Stimulated activated CD4-positive, alpha-beta T cell treated with anti-CD3 and anti-CD28 coated beads, TNF-alpha, amount 100 ng/mL, for 4 hours (primary cell): ENCODE measurements at places on chromosomes 7 and 10.

DNA sequence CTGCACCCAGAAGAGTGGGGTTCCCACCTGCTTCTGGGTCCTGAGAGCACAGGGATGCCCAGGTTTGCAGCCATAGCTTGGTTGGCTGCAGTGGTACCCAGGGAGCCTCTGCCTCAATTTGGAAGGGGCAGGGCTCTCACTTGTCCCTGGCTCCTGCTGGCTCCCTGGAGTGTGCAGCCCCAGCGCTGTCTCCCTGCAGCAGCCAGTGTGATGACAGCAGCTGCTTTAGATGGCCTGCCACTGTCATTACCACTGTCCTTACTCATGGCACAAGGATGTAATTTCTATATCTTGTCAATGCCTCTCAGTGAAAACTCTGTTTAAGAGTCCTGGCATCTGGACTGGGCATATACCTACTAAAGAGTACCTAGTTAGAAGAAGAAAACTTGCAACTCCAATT is 250.9 kb downstream of the KIF20B start:
- DNase-seq, result no peak

DNA sequence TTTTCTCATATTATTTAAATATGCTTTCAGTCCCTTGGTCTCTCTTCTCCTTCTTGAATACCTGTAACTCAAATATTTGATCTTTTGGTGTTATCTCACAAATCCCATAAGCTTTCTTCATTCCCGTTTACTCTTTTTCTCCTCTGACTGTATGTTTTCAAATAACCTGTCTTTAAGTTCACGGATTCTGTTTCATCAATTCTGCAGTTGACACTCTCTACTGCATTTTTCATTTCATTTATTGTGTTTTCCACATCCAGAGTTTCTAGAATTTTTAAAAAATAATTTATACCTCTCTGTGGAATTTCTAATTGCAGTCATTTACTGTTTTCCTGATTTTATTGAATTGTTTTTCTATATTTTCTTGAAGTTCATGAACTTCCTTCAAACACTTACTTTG is 298.4 kb downstream of the PTPRN2 start:
- DNase-seq, result no peak

- no peak for DNase-seq
These were observed 272.7 kb downstream of the RPS24 start for GRCh38 chr10:78306358-78306757.

GRCh38 chr10:36681751-36682632 is 443.4 kb upstream of the ANKRD30A start:
- DNase-seq, result no peak

DNA sequence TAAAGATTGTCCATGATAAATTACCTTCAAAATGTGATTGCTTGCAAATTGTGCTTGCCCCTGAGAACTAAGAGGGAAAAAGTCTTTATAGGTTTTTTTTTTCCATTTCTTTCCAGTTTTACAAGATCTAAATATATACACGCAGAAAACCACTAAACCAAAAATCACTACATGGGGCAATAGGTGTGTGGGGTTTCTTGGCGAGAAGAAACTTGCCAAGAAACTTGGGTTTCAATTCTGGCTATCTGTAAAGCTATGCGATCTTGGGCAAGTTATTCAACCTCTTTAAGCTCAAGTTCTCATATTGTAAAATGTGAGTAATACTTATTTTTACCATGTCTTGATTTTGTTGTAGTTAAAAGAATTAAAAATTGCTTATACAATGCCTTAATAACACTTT is 17.0 kb downstream of the CUBN start:
- no peak for DNase-seq

GRCh38 chr10:73810358-73810734 is 1.1 kb downstream of the NDST2 start:
- DNase-seq, result no peak

GRCh38 chr7:40162516-40162915 is 27.7 kb downstream of the SUGCT start:
- no peak for DNase-seq

- peak; percentile 95 for DNase-seq
These were observed 29.7 kb downstream of the OAT start for GRCh38 chr10:124388823-124389612.

DNA sequence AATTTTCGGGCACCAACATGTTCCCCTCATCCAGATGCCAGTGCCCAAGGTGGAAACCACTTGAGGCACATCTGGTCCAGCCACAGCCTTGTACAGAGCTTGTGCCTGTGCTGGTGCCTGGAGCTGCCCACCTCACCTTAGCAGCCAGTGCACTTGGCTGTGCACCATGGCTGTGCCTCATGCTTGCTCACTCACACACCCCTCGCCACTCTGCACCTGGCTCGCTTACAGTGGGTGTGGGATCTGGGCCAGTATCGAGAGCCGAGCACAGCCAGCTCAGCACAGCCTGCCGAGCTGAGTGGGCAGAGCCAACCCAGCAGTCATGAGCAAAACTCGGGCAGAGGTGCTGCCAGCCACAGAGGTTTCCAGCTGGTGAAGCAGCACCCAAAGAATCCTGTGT is 139.9 kb upstream of the NUPR2 start:
- no peak for DNase-seq

GRCh38 chr7:150879345-150879744 is 27.0 kb downstream of the AOC1 start:
- no peak for DNase-seq

- no peak for DNase-seq
These were observed 147.2 kb upstream of the ADO start for GRCh38 chr10:62657244-62657835.

DNA sequence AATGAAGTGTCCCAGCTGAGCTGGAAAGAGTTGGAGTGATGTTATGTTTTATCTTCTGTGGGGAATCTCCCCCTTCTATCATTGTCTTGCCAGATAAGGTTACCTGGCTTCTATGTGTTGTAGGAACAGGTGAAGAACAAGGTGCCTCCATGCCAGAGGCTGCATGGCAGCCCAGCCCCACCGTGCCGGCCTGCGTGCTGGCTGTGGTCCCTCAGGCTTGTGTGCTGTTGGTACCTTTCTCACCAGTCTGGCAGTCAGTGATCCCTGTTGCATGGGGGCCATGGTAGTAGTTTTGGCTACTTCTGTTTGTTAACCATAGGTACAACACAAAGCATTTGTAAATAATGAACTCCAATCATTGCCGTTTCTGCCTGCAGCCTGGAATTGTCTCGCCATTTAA is 37.9 kb downstream of the CCM2 start:
- no peak for DNase-seq

- no peak for DNase-seq
These were observed 89.0 kb downstream of the PHTF2 start for GRCh38 chr7:77887567-77887966.

DNA sequence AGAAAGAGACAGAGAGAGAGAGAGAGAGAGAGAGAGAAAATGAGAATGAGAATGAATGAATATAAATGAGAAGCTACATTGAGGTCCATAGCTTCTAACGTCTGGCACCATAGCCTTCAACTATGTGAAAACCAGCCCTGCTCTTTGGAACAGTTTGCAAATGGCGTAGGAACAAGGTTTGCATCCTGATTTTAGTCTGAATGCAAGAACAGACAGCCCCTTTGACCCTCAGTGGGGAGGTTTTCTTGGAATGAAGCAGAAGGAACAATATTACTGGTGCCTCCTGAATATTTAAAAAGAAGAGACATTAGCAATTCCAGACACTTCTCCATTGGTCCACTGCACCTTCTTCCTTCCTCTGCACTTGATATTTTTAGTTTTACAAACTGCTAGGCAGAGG is 23.0 kb downstream of the LHPP start:
- no peak for DNase-seq

DNA sequence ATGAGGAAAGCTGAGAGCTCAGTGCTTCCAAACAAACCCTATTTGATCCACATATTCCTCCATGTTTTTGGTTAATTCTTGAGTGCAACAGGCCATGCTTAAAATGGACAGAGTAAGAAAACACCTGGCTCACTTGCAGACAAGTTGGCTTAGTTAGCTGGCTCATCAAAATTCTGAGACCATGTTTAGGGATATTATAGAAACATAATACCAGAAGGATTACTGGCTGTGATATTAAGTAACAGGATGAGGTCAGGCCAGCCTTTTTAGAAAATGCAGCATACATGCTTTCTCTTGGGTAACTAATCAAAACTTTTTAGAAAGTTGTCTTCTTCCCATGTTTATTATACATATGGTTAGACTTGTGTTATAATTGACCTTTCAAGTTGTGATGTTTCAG is 867.2 kb upstream of the LRRTM3 start:
- DNase-seq, result no peak

- DNase-seq, result no peak
These were observed 494.0 kb upstream of the POT1 start for GRCh38 chr7:125423458-125424155.

- no peak for DNase-seq
These were observed 103.7 kb upstream of the HGF start for GRCh38 chr7:81873559-81873958.

GRCh38 chr7:143300959-143301935 is 13.1 kb downstream of the CASP2 start:
- DNase-seq, result no peak

DNA sequence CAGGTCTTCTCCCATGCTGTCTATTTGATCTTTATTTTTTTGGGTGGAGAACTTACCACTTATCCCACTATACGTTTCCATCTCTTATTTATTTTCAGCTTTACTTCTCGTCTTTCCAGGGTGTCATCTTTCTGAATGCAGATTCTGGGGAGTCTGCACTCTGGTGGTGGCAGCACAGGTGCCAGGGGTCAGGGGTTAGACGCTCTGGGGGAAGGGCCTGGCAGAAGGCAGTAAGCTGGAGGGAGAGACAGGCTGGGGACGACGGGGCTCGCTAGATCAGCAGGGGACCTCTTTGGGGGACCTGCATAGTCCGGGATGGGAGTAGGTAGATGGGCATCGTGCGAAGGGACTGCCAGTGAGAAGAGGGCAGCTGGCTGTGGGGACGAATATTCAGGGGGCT is 22.3 kb downstream of the CHST12 start:
- no peak for DNase-seq

DNA sequence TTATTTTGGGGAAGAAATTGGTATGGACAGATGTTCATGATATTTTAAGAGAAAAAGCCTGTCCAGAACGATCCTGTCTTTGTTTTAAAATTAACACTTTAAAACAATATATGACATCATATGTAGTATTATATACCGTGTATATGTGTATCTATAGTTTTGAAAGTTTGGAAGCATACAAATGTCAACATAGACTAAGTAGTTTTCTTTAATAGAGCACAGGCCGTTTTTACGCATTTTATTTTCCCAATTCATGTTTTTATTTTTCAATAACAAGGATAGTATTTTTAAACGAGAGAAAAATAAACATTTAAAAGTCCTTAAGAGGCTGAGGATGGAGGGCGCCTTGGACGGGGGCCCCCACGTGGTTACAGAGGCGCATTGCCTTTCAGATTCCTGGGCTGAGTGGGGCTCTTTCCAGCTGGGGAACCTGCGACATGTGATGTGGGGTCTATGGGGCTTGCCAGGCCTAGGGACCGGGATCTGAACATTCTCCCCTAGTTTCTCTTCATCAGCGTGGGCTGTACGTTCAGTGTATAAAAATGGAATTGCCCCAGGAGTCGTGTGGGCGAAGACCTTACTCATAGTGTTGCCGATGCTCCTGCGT is 127.8 kb upstream of the ZNF746 start:
- DNase-seq, result peak; percentile 26

DNA sequence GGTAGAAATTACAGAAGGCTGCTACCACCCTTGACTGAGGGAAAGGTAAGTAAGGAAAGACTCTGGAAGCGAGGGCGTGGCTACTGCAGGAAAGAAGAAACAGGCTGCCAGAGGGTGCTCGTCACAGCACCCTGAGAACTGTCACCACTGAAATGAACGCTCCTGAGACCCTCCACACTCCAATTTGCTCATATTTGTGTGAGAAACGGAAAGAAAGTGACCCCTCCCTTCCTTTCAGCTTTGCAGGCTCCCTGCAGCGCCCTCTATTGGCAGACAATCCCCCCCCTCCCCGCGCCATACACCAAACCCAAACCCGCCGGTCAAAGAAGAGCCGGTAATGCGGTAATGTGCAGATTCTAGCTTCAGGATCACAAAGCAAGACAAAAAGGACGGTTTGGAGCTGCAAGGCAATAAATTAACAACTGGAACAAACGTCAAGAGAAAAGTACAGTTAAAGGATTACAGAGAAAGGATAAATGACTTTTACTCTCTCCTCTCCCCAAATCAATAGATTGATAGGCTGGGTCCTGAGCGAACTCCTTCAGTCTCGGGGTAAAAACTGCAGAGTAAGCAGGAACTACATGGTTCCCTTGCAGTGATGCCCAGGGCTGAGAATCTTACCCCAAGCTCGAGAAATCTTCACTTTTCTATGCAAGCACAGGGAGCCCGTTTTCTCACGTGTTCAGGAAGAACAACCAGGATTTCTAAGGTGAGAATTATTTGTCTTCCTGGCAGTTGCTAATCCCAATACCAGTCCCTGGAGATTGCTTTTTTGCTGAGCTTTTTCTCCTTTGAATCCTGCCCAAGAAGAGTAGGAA is 47.6 kb downstream of the STEAP1B start:
- no peak for DNase-seq

DNA sequence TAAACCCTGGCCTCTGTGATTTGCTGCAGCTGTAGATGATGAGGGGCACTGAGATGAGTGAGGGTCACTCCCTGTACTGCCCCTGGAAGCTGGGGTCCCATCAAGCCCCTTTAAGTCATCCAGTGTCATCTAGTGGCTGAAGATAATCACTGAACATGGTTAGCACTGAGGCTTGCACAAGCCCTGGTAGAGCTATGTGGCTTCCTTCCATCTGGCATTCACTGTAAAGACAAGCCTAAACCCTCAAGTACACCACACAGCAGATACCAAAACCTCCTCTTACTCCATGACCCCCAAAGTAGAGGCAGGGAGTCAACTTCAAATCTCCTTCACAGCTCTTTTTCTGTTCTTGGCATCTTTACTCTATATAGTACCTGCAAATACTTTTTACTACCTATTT is 72.7 kb upstream of the MRLN start:
- DNase-seq, result no peak

DNA sequence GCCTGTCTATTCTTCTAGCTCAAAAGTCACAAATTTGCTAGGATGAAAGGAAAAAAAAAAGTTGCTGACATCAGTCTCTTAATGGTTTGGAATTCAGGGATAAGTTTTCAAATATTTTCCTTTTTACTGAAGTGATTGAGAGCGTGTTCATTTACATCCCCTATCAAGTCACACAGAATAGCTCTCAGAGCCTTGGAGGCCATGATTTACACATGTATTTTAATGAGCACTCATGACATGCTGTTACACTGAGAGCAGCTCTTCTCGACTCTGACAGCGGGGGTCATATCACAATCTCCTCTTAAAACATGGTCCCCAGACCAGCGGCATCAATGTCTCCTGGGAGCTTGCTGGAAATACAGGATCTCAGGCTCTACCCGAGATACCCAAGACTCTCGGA is 232.7 kb downstream of the POU6F2 start:
- DNase-seq, result no peak
